Stimulated activated CD8-positive, alpha-beta memory T cell treated with anti-CD3 and anti-CD28 coated beads, Interleukin-4, amount 100 ng/mL, for 1 hour (primary cell): ENCODE measurements at places on chromosomes 4 and X.

- DNase-seq: no peak
Measured at GRCh38 chrX:102975016-102975415, 37.9 kb downstream of the RAB40AL start.

DNA sequence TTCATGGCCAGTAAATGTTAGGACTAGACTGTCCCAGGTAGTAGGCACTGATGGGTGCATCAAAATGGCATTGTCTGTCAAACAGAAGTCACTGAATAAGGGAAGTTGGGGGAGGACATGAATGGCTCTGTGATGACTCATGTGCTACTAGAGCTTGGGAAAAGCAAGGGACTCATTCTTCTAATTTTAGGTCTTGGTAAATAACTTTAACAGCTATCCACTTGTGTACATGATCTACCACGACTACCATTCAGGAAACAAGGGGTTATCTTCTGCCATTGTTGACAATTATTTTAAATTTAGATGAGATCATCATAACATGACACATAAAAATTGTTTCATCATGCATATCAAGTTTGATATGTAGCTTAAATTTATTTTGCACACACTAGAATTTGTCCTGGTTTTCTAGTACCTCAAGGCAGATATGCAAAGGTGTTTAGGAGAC is 6.3 kb downstream of the AREG start:
- DNase-seq: no peak

DNA sequence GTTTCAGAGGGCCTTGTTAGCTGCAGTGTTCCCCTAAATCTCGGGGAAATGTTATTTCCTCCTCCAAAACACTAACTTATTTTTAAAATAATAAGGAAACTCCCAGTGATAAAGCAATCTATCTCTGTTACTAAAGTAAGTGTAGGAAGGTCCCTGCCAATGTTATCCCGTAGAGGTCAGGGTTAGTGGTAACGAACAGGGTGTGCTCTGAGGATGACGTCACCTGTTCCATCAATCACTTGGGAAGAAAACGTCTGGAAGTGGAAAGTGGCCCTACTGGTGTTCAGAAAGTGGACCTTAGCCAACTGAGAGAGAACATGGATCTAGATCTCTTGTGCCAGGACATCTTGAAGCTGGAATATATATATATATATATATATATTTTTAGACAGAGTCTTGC is 249.5 kb downstream of the BCOR start:
- no peak for DNase-seq

DNA sequence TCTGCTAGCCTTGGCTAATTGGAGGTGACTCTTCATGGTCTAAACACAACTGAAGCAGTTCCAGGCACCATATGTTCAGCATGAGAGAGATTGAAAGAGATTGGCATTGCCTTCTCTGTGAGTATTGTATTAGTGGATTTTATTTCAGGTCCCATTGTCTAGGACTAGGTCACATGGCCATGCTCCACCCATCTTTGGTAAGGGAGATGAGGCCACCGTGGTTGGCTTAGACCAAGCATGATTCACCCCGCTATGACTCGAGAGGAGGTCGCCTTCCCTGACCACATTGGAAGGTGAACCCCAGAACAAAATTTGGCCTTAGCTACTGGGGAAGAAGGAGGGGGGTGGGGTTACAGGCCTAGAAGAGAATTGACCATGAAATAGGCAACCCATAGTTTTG is 109.9 kb upstream of the BCOR start:
- no peak for DNase-seq

GRCh38 chr4:49221209-49221608 is 235.1 kb downstream of the CWH43 start:
- DNase-seq: no peak

GRCh38 chr4:153616006-153616555 is 68.0 kb upstream of the TLR2 start:
- no peak for DNase-seq

DNA sequence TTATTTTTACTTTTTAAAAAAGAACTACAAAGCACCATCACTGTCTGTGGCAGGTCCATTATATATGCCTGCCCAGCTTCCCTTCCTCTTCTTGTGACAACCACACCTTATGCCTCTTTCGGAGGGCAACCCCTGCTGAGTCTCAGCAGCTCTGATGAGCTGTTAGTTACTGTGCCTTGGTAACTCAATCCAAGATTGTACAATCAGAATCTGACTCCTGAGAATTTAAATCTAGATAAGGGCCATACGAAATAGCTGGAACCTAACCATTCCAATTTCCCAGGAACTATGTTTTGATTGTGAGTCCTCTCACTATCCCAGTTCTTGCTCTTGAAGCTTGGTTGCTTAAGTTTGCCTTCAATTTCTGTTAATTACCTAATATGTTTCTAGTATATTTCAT is 61.9 kb downstream of the ADAMTS3 start:
- DNase-seq: no peak

- no peak for DNase-seq
Measured at GRCh38 chrX:1749499-1749898, 134.6 kb downstream of the ASMT start.

GRCh38 chrX:28626515-28626914 is 39.3 kb downstream of the IL1RAPL1 start:
- DNase-seq: no peak

DNA sequence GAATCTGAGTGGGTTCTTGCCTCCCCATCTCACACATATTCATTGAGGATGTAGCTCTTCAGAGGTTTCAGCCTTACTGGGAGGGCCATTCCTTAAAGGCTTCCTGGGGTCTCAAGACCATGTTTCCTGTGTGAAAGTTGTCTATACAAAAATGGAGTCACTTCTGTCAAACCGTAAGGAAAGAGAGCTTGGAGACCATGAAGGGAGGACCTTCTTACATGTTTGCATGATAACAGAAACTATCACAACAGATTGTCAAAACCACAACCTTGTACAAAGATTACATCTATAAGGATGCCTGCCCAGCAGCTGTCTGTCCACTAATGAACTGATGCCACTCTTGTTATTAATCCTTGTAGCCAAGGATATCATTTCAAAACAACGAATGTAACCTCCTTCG is 139.3 kb downstream of the PDE5A start:
- no peak for DNase-seq

- no peak for DNase-seq
Measured at GRCh38 chrX:22323541-22323940, 50.8 kb downstream of the CBLL2 start.

DNA sequence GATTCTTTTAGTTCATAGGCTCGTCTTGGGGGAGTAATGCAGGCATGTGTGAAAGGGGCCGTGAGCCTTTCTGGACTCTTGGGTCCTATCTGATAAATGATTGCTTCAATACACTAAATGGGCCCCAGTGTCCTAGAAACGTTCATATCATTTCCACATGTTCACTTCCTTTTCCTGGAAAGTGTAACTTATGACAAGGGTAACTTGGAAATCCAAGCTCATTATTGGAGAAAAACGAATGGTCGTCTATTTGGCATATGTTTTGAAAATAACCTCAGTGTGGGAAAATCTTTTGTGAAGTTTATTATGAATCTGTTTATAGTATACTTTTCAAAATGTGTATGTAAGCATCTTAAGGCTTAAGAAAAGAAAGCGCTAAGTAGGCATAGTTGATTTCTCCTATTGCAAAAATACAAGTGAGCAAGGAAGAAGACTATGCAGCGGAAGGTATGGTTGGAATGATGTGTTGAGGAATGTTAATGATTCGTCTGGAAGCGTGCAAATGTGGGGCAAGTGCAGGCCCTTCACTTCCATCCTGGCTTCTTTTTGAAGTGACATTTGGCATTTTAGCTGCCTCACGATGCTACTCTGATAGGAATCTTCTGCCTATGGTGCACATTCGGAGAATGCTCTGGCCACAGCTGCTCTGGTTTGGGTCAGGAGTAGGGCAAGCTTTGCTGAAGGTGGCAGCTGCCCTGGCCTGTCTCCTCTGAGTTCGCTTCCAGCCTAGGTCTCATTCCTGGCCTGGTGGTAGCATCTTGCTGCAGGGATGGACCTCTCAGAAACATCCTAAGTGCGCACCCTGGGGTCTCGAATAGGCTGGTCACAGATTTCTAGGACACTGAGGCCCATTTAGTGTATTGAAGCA is 49.5 kb upstream of the STOX2 start:
- DNase-seq: no peak

DNA sequence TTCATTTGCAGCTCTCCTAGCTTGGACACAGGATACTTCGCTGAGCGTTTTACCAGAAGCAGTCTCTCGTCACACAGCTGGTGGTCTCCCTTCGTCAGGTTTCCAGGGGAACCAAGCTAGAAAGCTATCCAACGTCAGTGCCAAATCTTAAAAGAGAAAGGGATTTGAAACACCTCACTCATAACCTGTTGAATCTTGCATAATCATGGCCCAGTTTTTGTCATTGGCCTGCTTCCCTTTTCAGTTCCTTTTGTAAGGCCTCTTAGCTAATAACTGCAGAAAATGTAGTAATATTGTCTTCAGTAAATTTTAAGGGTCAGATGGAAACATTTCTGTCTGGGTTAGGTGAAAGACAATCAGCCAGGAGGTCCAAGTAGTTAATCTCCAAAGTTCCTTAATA is 22.0 kb downstream of the RAB39B start:
- DNase-seq: no peak

DNA sequence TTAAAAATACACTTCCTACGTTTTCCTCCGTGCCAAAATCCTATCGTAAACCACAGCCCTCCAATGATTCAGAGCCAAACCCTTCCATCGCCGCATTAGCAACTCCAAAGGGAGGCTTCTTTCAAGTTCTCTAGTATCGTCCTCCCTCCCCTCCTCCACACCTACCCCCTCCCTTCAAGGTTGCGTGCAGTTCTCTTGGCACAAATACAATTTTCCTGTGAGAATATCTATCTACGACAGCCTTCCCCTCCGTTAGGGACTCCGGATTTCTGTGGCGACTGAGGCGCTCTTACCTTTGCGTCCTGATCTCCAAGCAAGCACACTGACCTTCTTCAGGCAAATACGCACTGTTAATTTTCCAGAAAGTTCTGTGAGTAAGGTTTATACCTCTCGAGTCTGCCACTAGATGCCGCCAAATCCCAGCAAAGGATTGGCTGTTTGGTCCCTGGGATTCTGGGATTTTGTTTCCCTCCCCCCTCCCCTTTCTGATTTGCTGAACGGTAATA is 1.2 kb upstream of the MORF4L2 start:
- DNase-seq: peak; percentile 15

DNA sequence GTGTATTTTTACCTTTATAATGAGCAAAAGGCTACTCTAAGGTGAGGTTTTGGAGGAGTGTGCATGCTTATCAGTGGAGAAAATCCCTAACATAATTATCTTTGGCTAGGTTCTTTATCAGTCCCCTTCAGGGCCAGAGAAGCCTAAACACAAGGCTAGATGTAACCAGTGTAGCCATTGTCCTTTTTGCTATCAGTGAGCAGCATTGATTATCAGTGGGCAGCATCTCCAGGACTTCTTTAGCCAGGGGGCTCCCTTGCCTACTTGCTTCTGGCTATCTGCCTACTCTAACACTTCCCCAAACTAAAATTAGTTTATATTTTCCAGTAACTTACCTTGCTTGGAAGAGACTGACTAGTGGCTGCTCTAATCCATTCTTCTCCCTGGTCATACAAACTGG is 595.6 kb downstream of the TRAM1L1 start:
- no peak for DNase-seq

DNA sequence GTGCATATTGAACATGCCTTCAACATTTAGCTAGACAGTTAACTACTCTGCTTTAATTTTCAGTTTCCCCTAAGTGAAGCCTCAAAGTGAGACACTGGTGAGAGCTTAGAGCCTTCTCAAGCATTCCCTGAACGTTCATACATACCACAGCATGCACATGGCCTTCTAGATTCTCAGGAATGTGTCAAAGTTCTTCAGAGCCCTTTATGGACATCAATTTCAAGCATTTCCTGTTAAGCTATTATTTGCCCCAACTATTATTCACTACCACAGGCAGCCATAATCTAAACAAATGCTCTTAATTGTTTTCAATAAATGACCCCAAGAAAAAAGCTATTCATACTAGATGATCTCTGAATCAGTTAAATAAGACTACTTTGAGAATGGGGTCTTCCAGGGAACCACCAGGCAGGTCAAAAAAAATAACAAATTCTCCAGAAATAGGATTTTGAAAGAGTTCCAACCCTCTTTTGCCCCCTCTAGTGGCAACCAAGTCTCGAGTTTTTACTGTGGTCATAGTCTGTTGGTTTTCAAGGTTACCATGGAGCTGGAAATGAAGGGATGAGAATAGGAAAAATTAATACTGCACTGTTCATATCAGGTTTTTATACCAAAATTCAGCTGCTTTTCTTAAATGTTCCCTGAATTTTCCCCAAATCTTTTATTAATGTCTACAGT is 235.4 kb downstream of the RAB28 start:
- no peak for DNase-seq

GRCh38 chr4:76300012-76300411 is 6.5 kb upstream of the STBD1 start:
- DNase-seq: no peak

- no peak for DNase-seq
Measured at GRCh38 chr4:13821522-13821921, 194.0 kb upstream of the BOD1L1 start.

- DNase-seq: no peak
Measured at GRCh38 chr4:54527532-54527931, 130.2 kb upstream of the KIT start.

- no peak for DNase-seq
Measured at GRCh38 chr4:183289688-183290087, 30.4 kb downstream of the CLDN22 start.

DNA sequence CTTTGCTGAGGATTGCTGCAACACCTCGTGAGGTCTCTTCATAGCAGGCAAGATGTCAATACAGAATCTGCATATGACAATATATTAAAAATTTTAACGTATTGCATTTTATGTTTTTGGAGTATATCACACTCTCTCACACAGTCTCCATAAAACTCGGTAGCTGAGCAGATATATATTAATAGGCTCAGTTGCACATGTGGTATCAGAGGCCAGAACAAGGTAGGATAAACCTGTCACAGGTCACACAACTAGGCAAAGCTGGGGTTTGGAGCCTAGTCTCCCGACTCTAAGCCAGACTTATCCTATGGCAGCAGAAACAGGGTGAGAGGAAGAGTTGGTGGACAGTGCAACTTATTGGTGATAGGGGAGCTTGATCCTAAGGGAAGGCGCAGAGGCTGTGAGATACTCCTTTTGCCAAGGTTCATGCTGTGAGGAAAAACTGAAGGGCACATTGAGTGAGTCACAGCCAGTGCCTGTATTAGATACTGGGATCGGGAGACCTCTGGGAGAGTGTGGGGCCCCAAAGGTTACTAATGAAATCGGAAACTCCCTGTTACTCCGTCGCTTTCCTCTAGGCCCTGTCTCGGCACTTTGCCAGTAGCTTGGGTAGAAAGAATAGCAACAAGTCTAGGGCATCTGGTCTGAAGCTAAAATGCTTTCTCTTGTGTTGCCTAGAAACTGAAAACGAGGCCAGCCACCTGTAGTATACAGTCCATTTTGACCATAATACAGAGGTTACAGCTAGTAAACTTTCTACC is 195.7 kb downstream of the ARHGAP10 start:
- DNase-seq: no peak

GRCh38 chr4:44660396-44660795 is 9.0 kb upstream of the YIPF7 start:
- no peak for DNase-seq

DNA sequence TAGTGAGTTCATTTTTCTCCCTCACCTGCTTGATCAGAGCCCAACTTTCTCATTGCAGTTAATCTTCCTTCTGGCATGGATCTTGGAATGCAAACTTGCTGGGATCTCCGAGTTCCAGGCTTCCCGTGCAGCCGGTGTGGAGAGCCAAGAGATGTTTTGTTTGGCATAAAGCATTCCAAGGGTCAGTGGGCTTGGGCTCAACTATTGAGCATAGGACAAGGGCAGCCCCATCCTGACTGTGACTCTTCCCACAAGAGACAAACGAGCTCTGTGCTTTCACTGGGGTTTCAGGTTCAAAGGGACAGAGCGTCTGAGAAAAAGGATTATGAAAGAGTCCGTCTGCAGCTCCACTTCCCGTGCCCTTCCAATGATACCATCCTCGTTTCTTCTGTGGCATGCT is 10.5 kb downstream of the TLR7 start:
- no peak for DNase-seq
